ENCODE measurements at places on chromosomes 3 and 15.

DNA sequence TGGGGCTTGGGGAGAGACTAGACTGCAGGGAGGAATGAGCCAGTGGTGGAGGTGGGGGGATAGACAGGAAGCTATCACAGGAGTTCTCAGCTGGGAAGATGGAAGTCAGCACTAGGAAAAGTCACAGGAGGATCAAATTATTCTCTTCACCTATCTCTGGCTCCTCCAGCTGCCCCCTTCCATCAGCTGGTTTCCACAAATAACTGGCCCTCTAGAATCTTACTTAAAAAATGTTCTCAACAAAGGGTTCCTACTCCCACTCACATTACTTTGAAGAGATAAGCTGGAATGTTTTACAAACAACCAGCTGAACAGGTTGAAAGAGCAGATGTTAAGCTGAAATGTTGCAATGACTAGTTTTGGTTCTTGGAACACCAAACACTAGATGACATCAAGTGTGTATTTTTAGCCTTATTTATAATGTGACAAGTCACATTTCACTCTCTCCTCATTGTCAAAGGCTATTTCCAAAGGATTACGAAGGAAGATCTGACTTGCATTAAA is 102.7 kb upstream of the AADACL2 start:
- no peak for DNase-seq

GRCh38 chr3:46215810-46216414 is 7.8 kb upstream of the CCR1 start:
- DNase-seq = no peak

DNA sequence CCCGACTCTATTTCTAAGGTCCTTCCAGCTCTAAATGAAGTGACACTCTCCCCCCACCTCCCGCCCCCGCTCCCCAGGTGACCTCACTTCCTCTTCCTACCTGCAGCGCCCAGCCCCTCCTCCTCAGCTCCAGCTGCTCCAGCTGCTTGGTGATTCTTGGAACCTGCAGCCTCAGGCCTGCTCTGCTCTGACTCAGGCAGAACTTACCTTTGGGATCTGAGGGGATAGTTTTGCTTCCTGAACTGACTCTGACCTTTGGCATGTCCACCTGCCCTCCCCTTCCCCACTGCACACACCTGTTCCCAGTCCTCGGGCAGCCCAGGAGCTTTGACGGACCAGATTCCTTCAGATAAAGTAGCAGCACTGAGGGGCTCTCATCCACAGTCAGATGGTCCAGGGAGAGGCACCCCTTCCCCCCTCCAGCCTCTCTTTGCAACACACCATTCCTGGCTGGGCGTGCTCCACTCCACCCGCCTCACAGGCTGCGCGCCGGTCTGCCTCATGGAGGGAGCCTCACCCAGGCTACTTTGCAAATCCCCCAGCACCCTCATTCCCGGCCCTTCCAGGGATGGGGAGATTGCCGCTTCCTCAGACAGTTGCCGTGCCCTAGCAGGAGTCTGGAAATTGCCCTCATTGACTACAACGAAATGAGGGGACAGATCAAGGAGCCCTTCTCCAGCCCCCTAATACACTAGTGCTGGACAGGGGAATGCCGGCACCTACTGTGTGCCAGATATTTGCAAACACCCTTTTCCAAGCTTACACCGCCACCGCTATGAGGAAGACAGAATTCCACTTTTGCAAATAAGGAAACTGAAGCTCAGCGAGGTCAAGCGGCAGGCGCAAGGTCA is 692 bp upstream of the C15orf39 start:
- no peak for DNase-seq

GRCh38 chr3:144553301-144553700 is 581.7 kb downstream of the DIPK2A start:
- DNase-seq = no peak

DNA sequence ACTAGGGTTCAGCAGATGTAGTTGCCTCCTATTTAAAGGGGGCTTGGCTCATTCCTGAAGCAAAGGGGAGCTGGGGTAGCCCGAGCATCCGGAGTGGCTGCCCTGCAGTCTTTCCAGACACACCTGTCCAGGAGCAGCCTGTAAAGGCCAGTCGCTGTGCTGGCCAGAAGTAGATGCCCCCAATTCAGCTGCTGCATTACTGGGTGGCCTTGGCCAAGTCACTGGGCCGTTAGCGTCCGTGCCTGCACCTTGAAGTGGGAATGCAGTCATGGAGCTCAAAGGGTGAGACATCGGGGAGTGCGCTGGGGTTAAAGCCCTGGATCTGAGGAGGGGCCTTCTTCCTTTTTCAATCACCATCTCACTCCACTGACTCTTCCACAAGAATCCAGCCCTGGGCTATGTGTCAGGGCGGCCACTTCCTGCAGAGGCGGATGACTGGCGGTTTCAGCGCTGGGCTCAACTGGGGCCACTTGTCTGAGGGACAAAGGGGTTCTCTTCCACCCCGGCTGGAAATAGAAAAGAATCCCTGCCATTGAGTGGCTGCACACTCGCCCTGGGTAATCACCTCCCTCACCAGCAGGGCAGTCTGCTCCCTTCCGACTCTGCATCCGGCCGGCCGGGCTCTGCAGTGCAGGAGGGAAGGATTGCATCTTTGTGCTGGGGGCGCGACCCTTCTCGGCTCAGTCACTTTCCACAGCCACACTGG is 11.8 kb downstream of the ALDH1A3 start:
- no peak for DNase-seq

DNA sequence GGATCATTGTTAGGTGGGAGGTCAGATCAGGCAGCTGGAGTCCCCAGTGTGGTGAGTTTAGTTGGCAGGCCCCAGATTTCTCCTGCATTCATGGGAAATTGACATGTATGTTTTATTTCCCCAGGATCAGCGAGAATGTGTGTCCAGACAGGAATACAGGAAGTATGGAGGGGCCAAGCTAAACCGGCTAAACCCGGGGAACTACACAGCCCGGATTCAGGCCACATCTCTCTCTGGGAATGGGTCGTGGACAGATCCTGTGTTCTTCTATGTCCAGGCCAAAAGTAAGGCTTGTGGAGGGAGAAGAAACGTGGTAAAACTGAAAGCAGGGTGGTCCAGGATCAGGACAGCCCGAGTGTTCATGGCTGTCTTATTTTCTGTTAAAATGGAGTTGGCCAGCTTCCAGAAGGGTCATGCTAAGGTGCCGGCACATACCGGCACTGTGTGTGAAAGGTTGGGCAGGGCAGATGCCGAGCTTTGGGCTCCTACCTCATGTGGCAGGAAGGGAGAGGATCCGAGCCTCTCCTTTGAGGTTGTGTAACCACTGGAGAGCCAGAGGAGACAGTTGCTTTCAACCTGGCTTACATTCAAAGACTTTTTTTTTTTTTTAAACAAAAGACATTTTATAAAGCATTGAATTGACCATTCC is 83.1 kb downstream of the PGPEP1L start:
- DNase-seq = no peak

GRCh38 chr15:32802286-32802936 is 84.6 kb downstream of the GREM1 start:
- no peak for DNase-seq

- DNase-seq = no peak
Observed at GRCh38 chr15:70050970-70051369, 46.7 kb downstream of the TLE3 start.

DNA sequence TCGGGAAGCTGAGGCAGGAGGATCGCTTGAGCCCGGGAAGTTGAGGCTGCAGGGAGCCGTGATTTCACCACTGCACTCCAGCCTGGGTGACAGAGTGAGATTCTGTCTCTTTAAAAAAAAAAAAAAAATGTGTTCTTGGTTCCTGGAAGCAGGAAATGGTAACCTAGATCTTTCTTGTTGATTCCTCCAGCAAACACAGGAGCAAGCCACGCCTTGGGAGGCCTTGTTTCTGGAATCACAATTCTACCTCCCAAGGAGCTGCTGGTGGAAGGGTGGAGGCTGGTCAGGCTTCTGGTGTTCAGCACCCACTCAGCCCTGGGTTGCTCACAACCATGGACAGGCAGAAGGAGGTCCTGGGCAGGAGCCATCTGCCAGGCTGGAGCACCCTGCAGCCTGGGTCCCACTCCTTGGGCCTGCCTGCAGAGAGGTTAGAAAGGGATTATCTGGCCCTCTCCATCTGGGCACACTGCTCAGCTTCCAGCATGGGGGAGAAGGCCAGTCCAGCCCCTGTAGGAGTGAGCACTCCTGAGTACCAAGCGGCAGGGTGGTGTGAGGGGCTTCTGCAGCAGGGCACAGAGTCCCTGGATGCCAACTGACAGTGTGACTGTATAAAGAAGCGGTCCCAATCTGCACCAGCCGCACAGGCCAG is 65.6 kb downstream of the ABTB1 start:
- no peak for DNase-seq

DNA sequence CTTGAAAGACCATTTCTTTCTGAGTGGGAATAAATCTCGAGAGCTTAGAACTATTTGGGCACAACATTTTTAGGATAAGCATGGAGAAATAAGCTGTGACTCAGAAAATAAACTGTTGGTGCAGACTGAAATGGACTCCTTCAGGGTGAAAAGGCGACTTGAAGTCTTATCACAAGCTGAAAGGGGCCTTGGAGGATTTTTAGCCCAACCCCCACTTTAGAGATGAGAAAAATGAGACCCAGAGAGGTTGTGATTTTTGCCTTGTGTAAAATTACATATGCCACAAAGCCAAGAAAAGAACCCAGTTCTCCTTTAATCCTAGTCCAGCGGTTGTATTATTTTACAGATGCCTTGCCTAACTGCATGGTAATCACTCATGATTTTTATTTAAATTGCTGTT is 1.5 kb downstream of the ATP1B3 start:
- DNase-seq = no peak

DNA sequence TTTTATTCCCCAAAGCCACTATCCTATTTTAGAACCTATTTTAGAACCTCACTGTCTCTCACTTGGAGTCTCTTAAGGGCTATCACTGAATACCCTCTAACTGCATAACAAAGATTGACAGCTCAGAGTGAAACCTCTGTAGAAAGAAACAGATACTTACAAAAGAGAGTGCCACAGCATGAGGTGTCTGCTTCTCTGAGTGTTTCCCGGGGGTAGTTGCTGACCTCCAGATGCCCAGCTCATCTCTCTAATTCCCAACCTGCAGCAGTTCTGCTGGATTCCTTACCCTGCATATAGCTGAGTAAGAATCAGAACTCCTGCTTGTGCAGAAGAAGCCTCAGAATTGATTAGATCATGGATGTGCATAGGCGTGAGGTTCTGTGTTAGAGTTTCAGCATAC is 34.5 kb downstream of the P3H2 start:
- no peak for DNase-seq

- no peak for DNase-seq
Observed at GRCh38 chr15:52066842-52067544, 45.6 kb downstream of the BCL2L10 start.

DNA sequence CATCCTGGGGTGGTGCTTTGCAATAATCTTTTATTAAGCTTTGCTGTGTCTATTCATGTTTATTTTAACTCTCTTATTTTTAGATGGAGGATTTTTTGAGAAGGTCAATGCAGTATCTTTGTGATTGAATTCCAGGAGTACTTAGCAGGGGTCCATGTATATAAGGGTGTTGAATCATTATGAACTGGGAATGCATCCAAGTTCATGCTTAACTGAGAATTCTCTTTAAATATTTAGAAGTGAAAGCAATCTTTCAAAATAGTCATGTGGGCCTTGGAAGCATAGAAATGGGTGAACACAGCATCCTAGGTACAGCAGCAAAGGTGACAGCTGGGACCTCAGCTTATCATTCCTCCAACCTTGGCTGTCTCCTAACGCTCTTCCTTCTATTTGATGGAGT is 27.3 kb downstream of the SPTSSB start:
- no peak for DNase-seq

DNA sequence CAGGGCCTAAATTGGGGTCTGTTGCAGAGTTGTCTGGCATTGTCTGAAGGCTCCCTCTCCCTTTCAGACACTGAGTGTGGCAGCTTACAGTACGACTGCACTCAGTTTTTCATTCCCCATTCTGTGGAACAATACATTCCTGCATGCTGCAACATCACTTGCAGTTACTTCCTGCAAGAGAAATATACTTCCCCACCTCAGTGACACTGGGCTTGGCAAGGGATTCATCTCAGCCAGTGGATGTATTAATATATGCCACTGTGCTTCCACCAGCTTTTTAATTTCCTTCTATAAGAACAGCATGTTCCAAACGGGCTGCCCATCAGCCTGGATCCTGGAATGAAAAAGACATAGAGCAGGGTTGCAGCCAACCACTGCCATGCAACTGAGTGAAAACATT is 23.1 kb downstream of the B3GALNT1 start:
- DNase-seq = no peak

- DNase-seq = no peak
Observed at GRCh38 chr15:75389791-75390382, 21.5 kb upstream of the MAN2C1 start.

DNA sequence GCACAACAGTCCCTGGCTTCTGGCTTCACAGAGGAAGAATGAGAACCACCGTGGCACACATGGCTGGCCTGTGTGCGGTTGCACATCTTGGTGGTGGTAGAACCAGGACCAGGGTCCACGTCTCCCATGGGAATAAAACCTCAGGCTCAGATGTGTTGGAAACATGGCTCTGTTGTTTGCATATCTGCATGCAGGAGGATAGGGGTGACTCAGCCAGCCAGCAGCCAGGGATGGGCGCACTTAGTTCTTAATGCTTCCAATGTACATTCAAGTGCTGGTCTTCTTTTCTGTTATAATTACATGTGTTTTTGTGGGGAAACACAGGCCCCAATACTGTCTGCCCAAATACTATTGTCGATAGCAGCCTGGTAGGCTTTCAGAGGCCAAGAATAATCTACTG is 35.8 kb upstream of the BCL2L10 start:
- DNase-seq = no peak

DNA sequence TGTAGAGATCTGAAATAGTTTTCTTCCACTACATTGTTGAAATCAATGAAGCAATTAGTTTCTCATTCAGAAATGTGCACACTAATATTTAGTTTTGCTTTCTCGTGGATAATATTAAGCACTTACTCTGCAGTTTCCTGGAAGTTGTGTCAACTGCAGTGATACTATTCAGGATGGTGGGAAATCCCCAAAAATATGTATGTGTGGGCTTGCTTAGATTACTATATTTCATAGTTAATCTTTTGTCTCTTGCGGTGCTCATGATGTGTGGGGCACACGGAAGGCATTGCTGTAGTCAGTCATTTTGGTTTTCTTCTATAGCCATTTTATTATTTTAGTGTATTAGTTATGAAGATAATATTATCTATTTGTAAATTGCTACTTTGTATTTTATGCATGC is 19.7 kb downstream of the RAB11A start:
- DNase-seq = no peak

DNA sequence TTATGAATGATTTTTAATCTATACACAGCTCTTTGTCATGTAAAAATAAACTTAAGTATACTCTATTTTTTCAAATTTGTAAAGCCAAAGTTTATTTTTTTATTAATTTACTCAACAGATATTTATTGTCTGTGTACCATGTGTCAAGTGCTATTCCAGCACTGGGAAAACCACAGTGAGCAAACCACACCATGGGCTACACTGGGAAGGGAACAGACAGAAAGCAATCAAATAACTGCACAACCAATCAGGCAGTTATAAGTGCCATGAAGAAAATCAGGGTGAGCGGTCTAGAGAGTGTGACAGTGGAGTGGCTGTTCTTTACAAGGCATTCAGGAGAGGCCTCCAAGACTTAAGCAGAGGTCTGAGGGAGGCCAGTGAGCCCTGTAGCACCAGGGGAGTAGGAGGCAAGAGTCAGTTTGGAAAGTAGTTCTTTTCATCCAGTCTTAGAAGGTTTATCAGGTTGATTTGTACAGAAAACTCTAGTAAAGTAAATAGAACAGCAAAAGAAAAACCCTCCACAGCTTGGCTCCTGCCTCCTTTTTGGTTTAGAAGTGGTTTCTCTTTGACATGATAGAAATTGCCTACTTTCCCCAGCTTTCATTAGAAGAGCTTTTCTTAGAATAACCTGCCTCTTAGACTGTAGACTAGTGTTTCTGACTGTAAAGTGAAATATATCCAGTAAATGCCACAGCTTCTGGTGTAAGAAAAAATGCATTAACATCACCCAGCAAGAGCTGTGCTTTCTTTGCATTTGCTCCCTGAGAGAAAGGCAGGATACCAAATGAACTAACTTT is 13.7 kb downstream of the EIF2AK4 start:
- DNase-seq = no peak

Measured in hematopoietic multipotent progenitor cell treated with erythropoietin and hydrocortisone succinate and interleukin-3 and kit ligand, for 15 days (in vitro differentiated cells).